Muscle of leg (tissue), 16 donors: ENCODE measurements at places on chromosomes 4 and X.

GRCh38 chr4:2768921-2769336 lies 12.8 kb upstream of the TNIP2 start:
- no peaks in the 10 kb centered on the region for H3K27me3 ChIP-seq
- H3K4me1 ChIP-seq: peaks cover 13% of the 10 kb centered on the region
- DNase-seq: no peak
- H3K27ac ChIP-seq: no peak overlapping the region

DNA sequence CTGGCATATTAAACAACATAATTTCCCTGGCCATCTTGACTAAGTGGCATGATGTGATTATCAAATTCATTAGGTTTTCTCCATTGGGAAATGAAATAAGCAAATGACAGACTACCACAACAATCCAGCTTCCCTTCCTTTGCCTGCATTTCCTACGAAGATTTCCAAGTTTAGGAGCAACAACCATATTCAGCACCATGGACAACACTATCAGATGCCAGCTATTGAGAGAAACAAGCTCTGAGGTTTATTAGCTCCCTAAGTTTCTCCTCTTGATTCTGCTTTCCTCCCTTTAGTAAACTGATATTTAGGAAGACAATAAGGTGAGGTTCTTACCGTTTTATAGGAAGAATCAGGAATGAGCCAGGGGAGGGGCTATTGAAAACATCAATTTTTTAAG lies 36.2 kb downstream of the DCX start:
- peaks cover 6% of the 10 kb centered on the region for H3K4me1 ChIP-seq
- DNase-seq: peak; percentile 68
- H3K27ac ChIP-seq: no peak overlapping the region
- no peak overlapping the region for H3K4me3 ChIP-seq
- peaks cover 7% of the 10 kb centered on the region for H3K27me3 ChIP-seq

- no peaks in the 10 kb centered on the region for H3K27me3 ChIP-seq
- H3K4me3 ChIP-seq: no peak overlapping the region
- no peaks in the 10 kb centered on the region for H3K4me1 ChIP-seq
- DNase-seq: peak; percentile 29
- no peak overlapping the region for H3K27ac ChIP-seq
These were observed 118.8 kb downstream of the GABRA2 start for GRCh38 chr4:46270986-46271596.

- H3K27ac ChIP-seq: no peak overlapping the region
- no peaks in the 10 kb centered on the region for H3K27me3 ChIP-seq
These were observed 11.4 kb downstream of the FTSJ1 start for GRCh38 chrX:48487362-48487798.

DNA sequence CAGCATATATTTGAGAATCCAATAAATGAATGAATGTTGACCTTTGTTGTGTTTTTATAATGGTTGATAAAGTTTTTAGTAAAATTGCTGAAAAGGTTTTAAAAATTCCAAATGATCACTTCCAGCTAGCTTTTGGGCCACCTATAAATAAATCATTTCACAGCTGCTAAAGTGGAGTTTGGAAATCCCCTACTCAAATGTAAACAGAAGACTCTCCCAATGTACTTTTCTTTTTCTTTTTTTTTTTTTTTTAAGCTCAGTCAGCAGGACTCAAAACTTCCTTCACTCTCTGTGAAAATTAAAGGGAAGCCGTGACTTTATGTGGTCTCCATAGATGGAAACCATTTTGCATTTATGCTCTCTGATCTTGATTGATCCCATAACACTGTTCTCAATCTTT lies 45.2 kb downstream of the CXCL13 start:
- no peak overlapping the region for H3K27ac ChIP-seq
- no peak for DNase-seq
- no peak overlapping the region for H3K4me3 ChIP-seq
- no peaks in the 10 kb centered on the region for H3K27me3 ChIP-seq

DNA sequence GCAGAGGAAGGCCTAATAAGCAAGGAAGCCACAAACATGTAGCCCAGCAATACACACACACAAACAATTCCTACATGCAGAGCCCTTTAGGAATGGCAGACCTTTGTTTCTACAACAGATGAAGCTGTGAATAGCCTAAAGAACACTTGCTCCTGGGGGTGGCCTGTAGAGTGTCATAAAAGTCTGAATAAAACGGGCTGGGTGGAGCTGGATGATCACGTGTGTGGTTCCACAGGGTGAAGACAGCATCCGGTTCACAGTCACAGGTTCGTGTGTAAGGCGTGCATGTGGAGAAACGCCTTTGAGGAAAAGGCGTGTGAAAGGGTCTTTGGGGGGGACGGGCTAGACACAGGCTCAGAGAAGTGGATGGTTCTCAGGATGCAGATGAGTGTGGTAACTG lies 156.1 kb downstream of the AFAP1 start:
- DNase-seq: no peak
- H3K4me1 ChIP-seq: peaks cover 24% of the 10 kb centered on the region
- no peak overlapping the region for H3K27ac ChIP-seq
- H3K36me3 ChIP-seq: peaks cover 62% of the 10 kb centered on the region

DNA sequence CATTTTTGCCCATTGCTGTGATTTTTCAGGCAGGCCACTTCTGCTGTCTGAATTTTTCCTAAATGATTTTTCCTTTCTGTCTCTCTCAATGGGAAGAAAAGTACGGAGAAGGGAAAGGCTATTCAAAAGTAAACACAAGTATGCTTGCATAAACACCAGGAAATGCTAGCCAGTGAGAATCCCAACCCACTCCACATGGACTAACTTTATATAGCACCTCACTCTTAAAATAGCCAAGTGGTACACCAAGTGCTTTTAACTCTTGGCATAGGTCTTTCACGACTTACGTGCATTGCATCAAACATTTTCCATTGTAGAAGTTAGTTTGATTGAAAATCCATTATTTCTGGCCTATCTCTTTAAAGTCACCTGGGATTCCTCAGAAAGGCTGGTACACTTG lies 178.9 kb upstream of the SPANXN1 start:
- no peak overlapping the region for H3K4me3 ChIP-seq
- H3K27ac ChIP-seq: no peak overlapping the region
- H3K4me1 ChIP-seq: no peaks in the 10 kb centered on the region
- no peaks in the 10 kb centered on the region for H3K36me3 ChIP-seq

GRCh38 chr4:26741491-26741871 lies 119.2 kb upstream of the STIM2 start:
- H3K27me3 ChIP-seq: no peaks in the 10 kb centered on the region
- no peaks in the 10 kb centered on the region for H3K36me3 ChIP-seq
- H3K27ac ChIP-seq: no peak overlapping the region
- peak; percentile 61 for DNase-seq

DNA sequence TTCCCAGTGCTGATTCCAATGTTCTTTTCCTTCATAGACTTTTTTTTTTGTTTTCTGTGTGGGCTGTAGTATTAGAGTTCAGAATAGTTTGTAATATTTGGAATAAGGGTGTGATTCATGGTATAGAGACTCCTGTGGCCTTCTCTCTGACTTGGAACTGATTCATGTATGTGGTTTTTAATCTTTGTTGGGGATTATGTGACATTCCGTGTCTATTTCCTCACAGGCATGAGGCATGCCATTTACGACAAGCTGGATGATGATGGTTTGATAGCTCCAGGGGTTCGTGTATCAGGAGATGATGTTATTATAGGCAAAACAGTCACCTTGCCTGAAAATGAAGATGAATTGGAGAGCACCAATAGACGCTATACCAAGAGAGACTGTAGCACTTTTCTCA lies 44.4 kb downstream of the POLR2B start:
- H3K27ac ChIP-seq: no peak overlapping the region
- H3K4me3 ChIP-seq: no peak overlapping the region
- H3K27me3 ChIP-seq: no peaks in the 10 kb centered on the region
- DNase-seq: no peak
- no peaks in the 10 kb centered on the region for H3K4me1 ChIP-seq

DNA sequence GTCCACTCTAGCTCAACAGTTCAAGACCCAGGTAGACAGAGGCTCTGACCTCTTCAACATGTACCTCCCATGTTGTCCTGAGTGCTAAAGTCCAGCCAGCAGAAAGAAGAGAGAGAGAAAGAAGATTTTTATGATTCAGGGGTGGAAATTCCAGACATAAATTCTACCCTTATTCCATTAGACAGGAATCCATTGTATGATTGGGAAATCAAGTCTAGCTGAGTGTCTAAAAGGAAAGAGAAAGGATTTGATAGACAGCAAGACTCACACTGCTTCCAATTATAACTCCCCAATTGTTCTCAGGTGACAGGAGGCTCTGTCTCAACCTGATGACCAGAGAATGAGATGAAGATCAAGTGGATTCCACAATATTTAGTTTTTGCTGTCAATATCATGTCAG lies 27.9 kb upstream of the PGM2 start:
- H3K4me1 ChIP-seq: no peaks in the 10 kb centered on the region
- no peak overlapping the region for H3K4me3 ChIP-seq
- no peaks in the 10 kb centered on the region for H3K27me3 ChIP-seq

GRCh38 chrX:143781103-143781502 lies 60.6 kb upstream of the SPANXN2 start:
- H3K4me3 ChIP-seq: no peak overlapping the region
- H3K27me3 ChIP-seq: no peaks in the 10 kb centered on the region
- H3K36me3 ChIP-seq: no peaks in the 10 kb centered on the region
- no peak overlapping the region for H3K27ac ChIP-seq

DNA sequence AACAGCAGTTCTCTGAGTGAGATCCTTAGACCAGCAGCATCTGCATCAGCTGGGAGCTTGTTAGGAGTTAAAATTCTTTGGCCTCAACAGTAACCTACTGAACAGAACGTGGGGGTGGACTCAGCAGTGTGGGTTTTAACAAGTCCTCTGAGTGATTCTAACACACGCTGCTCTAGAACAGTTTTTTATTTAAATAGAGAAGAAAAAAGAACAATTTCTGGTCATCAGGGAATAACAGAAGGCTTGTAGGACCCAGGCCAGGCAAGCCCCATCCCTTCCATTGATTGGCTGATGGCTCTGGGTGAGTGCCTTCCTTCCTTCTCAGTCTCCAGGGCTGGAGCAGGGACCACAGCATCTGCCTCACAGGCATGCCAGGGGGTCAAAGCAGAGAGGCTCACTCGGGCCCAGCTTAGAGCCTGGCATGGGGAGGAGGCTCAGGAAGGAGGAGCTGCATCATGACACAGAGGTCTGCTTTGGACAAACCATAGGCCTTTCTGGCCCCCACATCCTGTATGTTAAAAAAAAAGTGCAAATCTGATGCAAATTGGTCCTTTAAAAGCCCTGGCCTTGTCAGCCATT lies 56.7 kb downstream of the JAKMIP1 start:
- DNase-seq: no peak
- H3K4me1 ChIP-seq: no peaks in the 10 kb centered on the region
- H3K27me3 ChIP-seq: peaks cover 5% of the 10 kb centered on the region
- H3K4me3 ChIP-seq: no peak overlapping the region
- no peaks in the 10 kb centered on the region for H3K36me3 ChIP-seq
- H3K27ac ChIP-seq: no peak overlapping the region

DNA sequence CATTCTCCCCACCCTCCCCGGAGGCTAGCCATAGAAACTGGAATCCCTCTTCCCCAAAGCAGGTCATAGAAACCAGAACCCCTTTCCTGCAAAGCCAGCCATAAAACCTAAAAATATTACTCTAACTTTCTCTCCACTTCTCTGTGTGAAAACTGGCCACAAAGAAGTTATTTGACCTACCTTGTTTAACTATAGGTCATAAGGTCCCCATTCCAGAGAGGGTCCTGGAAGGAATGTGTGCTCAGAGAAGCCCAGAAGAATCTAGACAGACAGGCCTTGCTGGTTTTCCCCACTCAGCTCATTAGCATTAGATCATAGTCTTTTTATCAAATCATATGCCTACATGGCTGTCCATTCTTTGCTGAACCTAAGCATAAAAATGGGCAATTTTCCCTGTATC lies 52.8 kb upstream of the TEX13A start:
- H3K36me3 ChIP-seq: no peaks in the 10 kb centered on the region
- no peak for DNase-seq
- no peaks in the 10 kb centered on the region for H3K4me1 ChIP-seq
- peaks cover 10% of the 10 kb centered on the region for H3K27me3 ChIP-seq
- H3K4me3 ChIP-seq: no peak overlapping the region

DNA sequence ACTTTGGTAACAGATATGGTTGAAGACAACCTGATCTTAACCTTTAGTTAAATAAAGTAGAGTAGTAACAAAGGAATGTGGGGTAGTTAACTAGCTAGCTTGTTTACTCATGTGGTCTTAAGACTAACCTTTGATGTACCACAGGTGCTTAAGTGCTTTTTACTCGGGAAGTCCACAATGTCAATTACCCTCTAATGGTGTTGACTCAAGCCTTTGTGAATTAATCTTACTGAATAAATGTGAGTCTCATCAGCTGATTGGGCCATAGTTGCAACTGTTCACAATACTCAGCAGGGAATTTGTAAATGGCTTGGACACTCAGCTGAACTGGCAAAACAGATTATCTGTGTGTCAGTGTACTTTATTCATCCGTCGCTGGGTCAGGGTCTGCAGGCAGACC lies 119.0 kb upstream of the UGT8 start:
- H3K27me3 ChIP-seq: no peaks in the 10 kb centered on the region
- H3K4me3 ChIP-seq: no peak overlapping the region
- H3K36me3 ChIP-seq: no peaks in the 10 kb centered on the region
- no peaks in the 10 kb centered on the region for H3K4me1 ChIP-seq
- DNase-seq: no peak

- no peak overlapping the region for H3K4me3 ChIP-seq
- H3K27ac ChIP-seq: peak overlapping the region; percentile 30
These were observed 46.1 kb downstream of the SETD7 start for GRCh38 chr4:139509727-139510410.

DNA sequence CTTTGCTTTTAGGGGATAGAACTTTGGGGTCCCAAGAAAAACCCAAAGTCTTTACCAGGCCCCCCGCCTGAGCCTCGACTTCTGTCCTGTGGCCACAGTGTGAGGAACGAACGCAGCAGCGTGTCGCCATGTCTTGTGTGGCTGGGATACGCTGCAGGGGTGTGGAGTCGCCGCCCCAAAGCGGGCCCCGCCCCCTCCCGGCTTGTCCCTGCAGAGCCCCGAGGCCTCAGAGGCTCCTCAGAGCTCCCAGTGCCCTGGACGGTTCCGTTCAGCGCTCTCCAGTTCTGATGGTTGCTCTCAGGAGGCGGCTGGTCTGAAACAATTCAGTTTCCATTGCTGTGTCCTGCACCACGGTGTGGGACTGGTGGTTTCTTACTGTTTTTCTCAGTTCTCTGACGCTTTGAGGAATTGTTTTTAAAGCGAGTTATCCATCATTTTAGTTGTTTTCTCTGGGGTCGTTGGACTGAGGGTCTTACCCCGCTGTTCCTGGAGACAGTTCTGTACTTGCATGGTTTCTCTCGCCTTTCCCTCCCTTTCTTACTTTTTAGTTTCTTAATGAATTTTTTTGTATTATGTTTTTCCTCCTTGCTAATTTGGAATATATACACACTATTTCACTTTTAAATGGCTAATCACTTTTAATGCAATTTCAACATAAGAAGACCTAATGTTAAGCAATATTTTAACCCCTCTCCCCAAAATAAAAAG lies 1.6 kb upstream of the IDUA start:
- H3K27me3 ChIP-seq: no peaks in the 10 kb centered on the region
- DNase-seq: no peak
- no peak overlapping the region for H3K27ac ChIP-seq
- peaks cover 19% of the 10 kb centered on the region for H3K4me1 ChIP-seq

DNA sequence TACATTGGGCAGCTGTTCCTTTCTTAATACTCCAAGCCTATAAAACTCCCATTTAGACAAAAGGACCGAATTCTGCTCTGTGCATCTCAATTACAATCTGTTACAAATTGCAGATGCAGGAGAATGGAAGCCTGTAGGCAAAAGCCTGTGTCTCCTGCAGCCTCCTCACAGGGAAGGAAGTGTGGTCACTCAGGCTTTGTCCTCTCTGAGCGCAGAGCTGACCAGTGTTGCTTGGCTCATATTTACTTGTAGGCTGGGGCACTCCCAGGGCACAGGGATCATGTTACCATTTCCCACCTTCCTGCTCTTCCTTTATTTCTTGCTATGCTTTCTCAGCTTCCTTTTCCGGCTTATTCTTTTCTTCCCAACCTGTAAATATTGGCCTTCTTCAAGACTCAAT lies 15.7 kb downstream of the SUPT20HL2 start:
- peaks cover 2% of the 10 kb centered on the region for H3K4me1 ChIP-seq
- H3K36me3 ChIP-seq: no peaks in the 10 kb centered on the region
- H3K27me3 ChIP-seq: peaks cover 47% of the 10 kb centered on the region
- H3K27ac ChIP-seq: no peak overlapping the region
- DNase-seq: peak; percentile 12
